B cell (primary cell): ENCODE measurements at places on chromosomes 2 and 18.

- no peak for DNase-seq
These were observed 28.6 kb downstream of the APOB start for GRCh38 chr2:21015281-21015645.

DNA sequence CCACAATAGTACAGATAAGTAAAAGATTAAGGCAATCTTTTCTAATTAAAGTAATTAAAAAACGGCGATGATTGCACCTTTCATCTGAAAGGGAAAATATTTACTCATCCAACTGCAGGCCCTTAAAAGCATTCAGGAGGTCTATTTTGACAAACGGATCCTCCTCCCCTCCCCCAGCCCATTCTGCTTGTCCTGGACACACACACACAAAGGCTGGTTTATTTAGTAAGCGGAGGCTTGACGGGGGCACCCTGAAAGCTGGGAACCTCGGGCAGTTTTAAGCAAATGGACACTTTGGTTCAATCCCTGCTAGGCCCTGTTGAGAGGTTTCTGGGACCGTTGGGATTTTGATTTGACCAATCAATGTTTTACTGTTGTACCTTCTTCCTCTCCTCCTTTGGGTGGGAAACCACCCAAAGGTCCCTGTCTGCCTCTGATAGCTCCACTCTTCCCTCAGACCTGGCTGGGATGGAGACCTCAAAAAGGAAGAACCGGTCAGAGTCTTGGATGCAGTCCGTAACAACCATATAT, 135.8 kb upstream of the HAAO start:
- DNase-seq: no peak

- DNase-seq: no peak
These were observed 199.8 kb downstream of the DPP10 start for GRCh38 chr2:114642166-114642770.

DNA sequence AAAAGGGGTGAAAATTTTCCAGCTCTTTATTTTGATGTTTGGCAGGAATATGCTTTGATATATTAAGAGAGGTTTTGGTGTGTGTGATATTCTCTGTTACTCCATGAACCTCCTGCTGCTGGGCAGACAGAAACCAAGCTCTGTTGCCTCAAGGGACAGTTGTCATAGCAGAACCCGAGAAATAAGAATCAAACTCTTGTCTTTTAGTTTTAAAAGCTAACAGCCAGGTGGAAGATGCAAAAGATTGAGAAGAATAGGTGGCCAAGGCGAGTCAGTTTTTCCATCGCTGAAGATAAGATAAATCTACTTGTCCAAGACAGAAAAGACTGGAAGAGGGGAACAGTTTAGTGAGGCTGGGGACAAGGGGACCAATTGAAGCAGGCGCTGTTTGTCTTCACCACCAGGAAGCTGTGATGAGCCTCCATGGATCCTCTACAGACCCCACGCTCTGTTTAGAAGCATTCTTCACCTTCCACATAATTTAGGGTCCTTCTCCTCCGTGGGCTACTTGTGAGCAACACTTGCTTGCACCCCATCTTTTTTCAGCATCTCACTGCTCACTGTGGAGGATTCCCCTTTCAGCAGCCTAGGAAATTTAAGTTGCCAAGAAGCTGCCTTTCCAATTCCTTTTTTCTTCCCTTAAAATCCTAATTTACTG, 23.9 kb downstream of the PMAIP1 start:
- no peak for DNase-seq

- DNase-seq: no peak
These were observed 146.9 kb downstream of the TTC32 start for GRCh38 chr2:19754907-19755306.
